ENCODE measurements at places on chromosomes 2 and 18.

- DNase-seq: no peak
Measured at GRCh38 chr2:85577386-85578242, at the start of gene VAMP8. Gene VAMP8 (plus strand): TSS chr2:85577586. CDS start chr2:85577647, 61 bp downstream.

- DNase-seq: no peak
Measured at GRCh38 chr2:97644023-97644717, 1.7 kb upstream of the COX5B start.

DNA sequence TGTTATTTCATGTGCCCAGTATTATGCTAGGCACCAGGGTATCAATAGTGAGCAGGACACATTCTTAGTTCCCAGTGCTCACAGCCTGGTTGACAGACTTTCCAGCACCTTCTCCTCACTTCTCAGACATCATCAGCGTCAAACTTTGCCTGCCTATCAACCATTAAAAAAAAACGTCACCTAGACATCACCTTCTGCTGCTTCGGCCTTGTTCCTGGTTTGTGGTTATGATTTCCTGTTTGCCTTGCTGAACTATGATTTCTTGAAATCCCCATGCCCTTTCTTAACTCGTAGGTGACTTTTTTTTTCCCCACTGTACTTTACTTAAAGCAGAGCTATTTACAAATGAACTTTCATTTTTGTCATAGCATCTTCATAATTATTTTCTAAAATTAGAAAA lies 60.4 kb upstream of the NABP1 start:
- no peak for DNase-seq

GRCh38 chr2:71929482-71929772 lies 218.2 kb downstream of the CYP26B1 start:
- DNase-seq: no peak

DNA sequence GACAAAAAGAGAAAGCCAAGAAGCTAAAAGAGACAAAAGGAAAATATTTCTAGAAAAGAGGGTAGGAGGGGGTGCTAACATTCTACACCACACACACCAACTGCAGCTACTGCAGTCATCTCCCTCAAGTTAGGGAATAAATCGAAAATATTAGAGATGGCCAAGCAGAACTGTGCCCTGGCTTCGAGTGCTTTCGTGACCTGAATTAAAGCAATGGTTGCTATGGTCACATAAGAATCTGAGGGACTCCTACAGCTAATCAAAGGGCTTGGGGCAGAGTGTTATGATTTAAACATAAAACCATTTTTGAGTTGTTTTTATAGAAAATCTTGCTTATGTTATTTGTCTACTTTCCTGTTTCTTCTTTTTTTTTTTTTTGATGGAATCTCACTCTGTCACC lies 159.6 kb upstream of the HNRNPA3 start:
- DNase-seq: no peak

DNA sequence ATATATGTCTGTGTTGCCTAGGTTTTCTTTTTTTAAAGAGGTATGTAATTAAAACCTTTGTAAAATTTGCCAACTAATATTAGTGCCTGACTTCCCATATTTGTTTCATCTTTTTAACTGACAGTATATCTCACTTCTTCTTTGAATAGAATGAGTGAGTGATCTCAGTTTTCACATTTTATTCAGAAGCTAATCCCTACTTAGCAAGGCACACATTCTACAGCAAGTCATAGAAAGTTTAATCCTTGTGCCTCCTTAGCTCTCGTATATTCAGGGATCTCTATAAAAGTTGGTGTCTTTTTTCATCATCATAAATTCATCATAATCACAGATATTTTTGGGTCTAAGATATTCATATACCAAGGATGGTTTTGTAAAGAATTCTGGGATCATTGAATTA lies 66.6 kb downstream of the RIF1 start:
- no peak for DNase-seq

DNA sequence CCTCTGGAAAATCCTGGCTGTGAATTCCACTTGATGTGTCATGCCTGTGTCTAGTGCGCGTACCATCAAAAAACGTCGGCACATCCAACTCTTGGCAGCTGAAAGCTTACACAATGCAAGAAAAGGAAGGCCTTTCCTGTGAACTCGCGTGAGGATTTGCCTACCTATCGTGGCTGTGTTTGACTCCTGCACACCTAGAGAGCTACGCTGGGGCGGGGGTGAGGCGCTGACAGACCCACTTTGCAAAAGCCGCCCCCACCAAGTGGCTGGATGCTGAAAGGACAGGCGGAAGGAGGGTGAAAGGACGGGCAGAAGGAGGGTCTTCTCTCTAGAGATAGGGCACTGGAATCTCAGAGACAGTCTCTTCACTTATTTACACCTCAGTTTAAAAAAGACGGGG lies 270.1 kb downstream of the EIPR1 start:
- DNase-seq: no peak

GRCh38 chr2:73897934-73898333 lies 5.1 kb downstream of the ACTG2 start:
- no peak for DNase-seq

- no peak for DNase-seq
Measured at GRCh38 chr2:127096280-127096679, 10.7 kb downstream of the BIN1 start.

GRCh38 chr2:44948565-44949328 lies 7.2 kb downstream of the SIX3 start:
- no peak for DNase-seq

- peak; percentile 84 for DNase-seq
Measured at GRCh38 chr2:71935262-71935848, 212.3 kb downstream of the CYP26B1 start.

- no peak for DNase-seq
Measured at GRCh38 chr2:18527822-18528221, 32.6 kb downstream of the RDH14 start.

DNA sequence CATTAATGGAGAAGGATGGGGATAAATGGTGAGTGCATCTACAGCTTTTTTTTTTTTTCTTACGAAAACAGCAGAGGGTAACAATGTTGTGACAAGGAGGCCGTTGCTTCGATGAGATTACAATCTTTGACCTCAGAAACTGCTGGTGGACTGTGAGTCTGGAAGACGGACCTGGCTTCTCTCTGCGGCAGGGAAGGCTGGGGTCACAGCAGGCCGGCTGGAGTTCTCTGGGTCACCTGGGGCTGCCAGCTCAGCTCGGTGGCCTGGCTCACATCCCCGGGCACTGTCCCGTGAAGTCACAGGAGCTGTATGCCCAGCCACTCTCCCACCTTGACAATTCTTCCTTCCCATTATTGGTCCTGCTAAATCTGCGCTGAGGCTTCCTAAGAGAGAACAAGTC lies 160.8 kb downstream of the ACKR3 start:
- no peak for DNase-seq

- no peak for DNase-seq
Measured at GRCh38 chr2:99348173-99348572, 11.0 kb downstream of the EIF5B start.

DNA sequence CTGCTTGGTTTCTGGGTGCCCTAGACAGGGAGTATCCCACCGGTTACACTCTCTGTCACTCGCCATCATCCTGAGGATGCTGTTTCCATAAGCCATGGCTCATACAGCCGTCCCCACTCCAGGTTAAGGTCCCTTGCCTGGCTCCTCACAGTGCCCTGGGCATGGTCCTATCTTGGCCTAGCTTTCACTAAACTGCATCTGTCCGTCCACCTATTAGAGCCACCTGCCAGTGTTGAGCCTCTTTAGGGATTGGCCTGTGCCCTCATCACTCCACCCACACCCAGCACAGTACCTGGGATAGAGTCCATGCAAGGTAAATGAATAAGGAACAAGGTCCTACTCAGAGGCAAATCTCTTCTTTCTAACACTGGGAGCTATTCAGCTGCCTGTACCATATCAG lies 320.1 kb downstream of the GBX2 start:
- DNase-seq: no peak

GRCh38 chr18:37567061-37567993 lies 1.7 kb upstream of the CELF4 start:
- no peak for DNase-seq

DNA sequence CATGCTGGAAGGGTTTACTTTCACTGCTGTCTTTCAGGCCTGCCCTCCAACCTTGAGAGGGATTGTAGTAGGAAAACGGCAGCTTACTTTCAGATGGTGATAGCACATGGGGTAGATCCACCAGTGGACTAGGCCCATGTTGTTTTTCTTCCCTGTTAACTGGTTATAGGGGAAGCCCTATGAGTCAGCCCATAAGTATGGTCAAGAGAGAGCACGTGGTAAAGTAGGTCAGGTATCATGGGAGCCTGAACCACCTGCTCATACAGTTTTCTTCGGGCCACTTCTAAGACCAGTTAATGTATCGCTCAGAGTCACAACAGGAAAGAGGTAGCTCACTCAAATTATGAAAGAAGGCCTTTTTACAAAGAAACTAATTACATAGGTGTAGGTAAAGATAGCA lies 33.0 kb downstream of the PDK1 start:
- peak; percentile 44 for DNase-seq

DNA sequence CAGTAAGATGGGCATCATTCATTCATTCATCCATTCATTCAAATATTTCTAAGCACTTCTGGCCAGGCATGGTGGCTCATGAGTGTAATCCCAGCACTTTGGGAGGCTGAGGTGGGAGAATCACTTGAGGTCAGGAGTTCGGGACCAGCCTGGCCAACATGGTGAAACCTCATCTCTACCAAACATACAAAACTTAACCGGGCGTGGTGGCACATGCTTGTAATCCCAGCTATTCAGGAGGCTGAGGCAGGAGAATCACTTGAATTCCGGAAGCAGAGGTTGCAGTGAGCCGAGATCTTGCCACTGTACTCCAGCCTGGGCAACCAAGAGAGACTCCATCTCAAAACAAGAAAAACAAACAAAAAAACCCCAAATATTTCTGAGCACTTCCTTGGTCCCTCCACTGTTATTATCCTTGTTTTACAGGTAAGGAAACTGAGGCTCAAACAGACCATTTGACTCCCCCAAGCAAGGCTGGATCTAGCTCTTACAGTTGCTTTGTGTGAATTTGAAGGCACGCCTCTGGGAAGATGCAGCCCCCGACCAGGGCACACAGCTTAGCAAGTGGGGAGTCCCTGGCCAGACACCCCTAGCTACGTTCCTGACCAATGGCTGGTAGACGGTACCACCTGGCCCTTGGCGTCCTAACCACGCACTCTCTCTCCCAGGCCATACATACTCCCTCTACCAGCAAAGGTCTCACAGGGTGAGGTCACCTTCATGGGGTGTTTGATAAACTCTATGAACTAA lies 50.6 kb upstream of the ODC1 start:
- no peak for DNase-seq

GRCh38 chr2:127220102-127220767 lies at the start of gene CYP27C1:
Gene CYP27C1 (minus strand): TSS chr2:127220299. CDS start chr2:127220270, 29 bp downstream.
- peak; percentile 22 for DNase-seq

DNA sequence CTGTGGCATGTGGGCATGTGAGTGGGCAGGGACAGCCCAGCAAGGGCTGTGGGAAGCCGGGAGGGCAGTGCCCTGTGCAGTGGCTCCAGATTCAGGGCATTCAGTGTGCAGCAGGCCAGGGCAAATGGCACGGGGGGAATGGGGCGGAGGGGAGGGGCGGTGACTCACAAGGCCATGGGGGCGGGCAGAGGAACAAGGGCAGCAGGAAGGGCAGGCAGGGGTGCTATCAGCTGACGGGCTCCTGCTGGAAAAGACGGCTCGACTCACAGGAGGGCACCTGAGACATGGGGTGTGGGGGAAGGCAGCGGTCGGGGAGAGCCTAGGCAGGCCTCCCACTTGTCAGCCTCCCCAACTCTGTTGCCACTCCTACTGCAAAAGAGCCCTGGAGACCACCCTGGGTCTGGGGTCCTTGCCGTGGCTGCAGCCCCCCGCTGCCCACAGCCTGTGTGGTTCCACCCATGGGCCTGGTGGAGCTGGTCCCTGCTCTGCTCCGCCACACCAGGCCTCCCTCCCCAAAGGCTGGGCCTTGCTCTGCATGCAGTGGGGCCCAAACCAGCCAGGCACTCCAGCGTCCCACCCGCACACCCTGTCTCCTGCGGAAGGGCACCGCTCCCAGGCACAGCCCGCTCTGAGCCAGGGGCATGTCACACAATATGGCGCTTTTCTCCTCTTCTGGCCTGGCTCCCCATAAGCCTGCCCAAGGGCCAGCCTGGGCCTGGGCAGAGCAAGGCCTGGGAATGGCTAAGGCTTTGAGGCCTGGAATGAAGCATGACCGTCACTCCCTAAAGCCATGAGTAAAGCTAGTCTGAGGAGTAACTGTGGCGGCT lies 25.9 kb downstream of the HS6ST1 start:
- DNase-seq: no peak

GRCh38 chr2:128197059-128197458 lies 106.1 kb downstream of the UGGT1 start:
- no peak for DNase-seq

GRCh38 chr2:74186038-74186437 lies 7.4 kb upstream of the MOB1A start:
- no peak for DNase-seq

- DNase-seq: peak; percentile 60
Measured at GRCh38 chr18:76821875-76822505, 367 bp upstream of the ZNF236 start.

DNA sequence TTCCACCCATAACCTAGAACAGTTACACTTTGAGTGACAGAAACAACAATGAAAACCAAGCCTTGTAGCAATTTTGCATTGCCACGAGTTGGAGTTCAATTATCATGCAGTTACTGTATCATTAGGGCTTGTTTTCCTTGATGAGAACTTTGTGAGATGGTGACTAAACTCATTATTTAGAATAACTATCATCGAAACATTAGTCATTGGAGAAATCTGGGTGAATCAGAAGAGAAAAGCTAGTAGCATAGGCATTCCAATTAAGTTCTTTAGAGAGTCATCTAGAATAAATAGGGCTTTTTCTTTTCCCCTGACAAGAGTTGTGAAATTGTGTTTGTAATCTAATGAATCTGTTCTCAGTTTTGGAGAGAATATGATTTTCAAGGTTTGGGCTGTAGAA lies 122.8 kb upstream of the DOCK10 start:
- DNase-seq: peak; percentile 52

DNA sequence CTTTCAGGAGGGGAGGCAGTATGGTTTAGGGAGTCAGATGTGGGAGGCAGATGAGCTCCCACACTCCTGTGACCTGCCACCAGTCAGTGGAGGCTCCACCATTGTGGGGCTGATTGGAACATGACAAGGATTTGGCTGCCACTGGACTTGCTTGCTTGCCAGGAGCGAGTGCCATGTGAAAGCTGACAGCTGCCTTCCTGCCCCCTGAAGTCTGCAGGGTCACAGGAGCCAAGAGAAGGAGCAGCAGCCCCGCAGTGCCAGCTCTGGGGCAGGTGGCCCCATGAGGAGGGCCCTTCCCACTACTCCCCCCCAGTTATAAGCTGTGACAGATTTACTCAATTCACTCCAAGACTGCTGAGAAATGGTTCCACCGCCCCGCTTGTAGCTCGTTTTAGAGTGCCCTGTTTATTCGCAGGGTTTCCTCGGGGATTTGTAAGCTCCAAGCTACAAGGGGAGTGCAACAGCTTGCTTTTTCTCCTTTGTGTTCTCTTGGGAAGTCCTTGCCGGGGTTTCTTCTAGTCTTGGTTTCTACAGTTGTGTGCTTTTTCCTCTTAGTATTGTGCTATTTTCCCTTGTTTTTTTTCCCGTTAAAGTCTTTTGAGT lies 414.3 kb downstream of the MEIS1 start:
- no peak for DNase-seq

All from cardiac fibroblast (primary cell).